Renal pelvis (tissue), 12 donors: ENCODE measurements at places on chromosomes 5 and 9. TPM values are rescaled to one million over a fixed set of nuclear protein-coding genes. Genes with fewer than 3 reads are reported as not detected.

DNA sequence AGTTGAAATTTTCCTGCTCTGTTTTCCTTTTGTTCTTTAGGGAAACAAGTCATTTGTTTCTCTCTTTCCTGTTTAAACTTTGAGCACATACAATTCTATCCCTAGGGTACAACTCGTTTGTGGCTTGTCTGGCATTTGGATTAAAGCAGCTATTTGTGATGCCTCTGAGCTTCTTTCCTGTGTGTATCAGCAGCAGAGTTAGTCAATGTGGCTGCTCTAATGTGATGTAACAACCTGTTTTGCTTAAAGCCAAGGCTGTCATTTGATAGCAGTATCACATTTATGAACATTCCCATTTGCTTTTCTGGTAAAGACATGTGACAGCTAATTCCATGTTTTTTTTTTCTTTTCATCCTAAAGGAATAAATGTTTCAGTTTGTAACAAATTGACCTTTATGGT lies 314.3 kb upstream of the CHD1 start:
- no peak for DNase-seq

Gene SMIM33
- polyA plus RNA-seq: not detected

DNA sequence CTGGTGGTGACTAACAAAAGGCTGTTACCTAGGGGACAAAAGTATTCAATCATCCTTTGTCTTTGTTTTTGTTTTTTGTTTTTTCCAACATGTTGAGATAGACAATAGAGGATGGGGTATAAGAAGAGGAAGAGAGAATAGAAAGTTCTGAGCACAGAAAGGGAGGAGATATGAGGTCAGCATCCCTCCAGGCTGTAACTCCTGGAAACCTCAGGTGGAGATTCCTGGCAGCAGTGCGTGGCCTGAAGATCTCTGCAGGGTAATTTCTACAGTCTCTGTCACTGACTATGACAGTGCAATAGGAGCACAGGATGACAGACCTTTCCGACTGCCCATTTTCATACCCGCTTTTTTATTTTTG lies 112.1 kb downstream of the ADRB2 start:
- DNase-seq: no peak

DNA sequence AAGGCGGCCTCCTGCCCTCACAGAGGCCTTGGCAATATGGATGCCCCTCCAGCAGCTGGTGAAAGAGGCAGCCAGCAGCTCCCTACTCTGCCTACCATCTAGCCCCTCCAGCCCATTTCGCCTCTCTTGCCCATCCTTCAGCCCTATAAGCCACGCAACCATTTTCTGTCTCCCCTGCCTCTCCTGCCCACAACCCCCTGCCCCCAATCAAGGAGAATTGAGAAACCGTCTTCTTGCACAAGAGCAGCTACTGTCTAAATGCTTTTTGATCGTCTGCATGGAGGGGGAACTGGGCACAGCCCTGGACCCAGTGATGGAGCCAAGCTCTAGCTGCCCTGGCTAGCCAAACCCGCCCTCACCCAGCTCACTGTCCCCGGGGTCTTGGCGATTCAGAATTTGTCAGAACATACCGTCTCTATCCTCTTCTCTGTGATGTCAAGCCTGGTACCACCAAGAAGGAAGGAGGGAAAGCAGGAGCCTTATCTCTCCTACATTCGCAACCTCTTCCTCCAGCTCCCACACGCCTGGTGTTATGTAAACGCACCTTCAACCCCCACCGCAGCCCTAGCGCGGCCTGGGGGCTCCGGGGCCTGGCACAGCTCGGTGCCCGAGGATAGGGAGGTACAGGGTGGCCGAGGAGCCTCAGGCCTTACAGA lies 1.2 kb downstream of the SPRY4 start:
- no peak for DNase-seq

DNA sequence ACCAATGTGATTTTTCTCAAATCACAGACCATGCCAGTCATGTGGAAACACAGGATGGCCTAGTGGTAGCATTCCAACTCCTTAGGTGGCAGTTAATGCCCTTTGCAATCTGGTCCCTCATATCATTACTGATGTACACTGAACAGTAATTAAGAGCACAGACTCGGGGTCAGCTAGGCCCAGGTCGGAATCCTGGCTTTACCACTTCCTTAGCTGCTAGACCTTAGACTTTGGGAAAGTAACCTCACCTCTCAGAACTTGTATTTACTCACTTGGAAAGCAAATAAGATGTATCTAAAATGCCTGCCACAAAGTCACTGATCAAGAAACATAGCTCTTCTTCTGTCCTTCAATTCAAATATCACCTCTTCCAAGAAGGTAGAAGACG lies 112.8 kb downstream of the MAPKAP1 start:
- DNase-seq: no peak
